ENCODE measurements at places on chromosomes 1 and 21. TPM values are rescaled to one million over a fixed set of nuclear protein-coding genes. Genes with fewer than 3 reads are reported as not detected.

The HCRTR1 gene
- not detected for total RNA-seq

The TBX19 gene
- 1.1 TPM for total RNA-seq

The OLFM3 gene
- total RNA-seq = not detected

The OVAAL gene
- not detected for total RNA-seq

The CLCA4 gene
- total RNA-seq = not detected

The TMEM50B gene
- 56.7 TPM for total RNA-seq

The SLAMF6 gene
- not detected for total RNA-seq

The FCAMR gene
- total RNA-seq = not detected

The BCAN gene
- total RNA-seq = under 0.01 TPM

The ANGPTL7 gene
- total RNA-seq = not detected

The EPHX1 gene
- 23.7 TPM for total RNA-seq

Data from regular cardiac myocyte (primary cell).